ENCODE measurements at places on chromosomes 4 and X.

DNA sequence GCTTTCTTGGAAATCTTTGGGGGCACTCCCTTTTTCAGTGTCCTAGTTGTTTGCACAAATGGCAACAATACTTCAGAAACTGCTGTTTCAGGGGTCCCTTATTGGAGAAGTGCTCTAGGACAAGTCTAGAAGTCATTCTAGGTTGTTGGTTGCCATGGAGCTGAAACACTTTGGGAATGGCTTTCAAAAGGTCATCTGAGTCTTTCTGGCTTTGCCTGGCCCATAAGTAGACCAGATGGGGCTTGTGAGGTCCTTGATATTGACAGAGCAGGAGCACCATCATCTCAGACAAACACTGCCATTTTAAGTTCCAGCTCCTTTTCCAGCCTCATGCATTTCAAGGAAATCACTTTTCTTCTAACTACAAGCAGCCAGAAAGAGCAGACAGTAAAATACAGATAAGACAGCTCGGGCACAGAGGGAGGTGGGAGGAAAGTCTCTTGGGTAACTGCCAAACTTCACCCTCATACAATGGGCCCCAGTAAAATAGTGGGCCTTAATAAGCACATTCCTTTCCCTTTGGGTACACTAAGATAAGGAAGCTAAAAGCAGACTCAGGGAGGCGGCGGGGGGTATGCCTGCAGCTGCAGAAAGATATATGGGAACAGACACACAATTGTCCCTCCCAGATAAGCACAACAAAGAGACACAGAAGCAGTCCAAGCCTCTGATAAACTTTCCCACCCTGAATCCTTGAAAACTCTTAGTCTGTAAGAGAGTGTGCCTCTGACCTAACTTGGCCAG lies 8.5 kb upstream of the NXF3 start:
- no peak for DNase-seq

- DNase-seq, result no peak
Measured at GRCh38 chrX:10795721-10796120, 175.3 kb upstream of the MID1 start.

- DNase-seq, result no peak
Measured at GRCh38 chr4:25154594-25155265, 5.5 kb downstream of the SEPSECS start.

DNA sequence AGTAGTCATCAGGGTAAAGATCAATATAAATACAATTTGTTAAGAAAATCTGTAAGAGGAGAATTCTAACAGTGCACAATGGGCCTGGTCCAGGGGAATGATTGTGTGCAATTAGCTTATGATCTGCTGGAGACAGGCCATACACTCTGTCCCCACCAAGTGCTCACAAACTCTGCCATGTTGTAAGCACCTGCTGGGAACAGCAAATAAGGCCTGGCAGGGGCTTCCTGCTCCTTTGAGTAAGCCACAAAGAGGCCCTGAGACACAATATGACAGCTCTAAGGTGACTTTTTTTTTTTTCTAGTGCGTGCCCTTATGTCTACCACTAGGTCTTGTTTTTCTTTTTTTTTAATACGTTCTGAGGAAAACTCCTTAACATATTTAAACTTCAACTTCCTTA lies 866.3 kb upstream of the PCDH7 start:
- DNase-seq, result no peak

DNA sequence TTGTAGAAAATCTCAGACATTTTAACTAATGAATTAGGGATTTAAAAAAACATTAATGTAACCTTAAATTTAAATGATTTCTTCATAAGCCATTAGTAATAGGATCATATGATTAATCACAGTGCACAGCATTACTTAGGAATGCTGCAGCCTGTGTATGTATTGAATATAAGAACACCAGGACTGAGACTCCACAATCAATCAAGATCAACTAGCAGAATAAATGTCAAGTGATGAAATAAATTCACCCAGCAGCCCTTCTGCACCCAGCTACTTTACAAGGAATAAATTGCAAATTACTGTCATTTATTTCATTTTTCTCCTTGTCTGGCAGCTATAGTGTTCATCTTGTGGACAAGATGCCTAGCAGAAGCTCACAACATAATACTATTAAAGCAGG lies 46.5 kb downstream of the NEIL3 start:
- no peak for DNase-seq

DNA sequence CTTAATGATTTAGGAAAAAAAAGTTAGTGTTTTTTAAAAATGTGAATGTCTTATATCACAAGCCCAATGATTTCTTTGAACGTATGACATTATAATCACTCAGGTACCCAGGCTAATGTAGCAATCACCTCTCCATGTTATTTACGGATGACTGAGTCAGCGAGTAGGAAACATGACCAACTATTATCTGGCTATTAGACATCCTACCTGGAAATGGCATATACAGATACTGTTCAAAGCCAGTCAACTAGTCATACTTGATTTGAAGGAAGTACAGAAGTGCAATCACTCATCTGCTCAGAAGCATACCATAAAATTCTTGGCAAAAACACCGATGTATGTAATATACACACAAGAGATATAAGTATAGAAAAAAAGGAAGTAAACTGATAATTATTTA lies 732.5 kb downstream of the ARAP2 start:
- DNase-seq, result no peak

GRCh38 chr4:145183581-145183980 lies 3.2 kb upstream of the OTUD4 start:
- DNase-seq, result no peak

DNA sequence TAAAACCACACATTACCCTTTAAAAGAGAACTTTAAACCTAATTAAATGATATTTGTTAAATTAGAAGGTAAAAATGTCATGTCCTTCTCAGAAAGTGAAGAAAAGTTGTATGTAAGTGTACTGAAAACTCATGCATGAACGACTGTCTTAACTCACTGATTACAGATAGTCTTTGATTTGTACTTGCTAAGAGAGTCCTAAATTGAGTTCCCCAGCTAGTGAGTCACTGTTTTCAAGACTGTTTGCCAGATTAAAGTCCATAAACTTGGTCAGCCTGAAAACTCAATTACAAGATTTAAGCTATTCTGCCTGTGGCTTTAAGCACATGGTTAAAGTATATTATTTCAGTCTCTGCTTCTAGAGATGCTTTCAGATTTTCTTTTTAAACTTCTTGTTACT lies 124.9 kb upstream of the ZCCHC13 start:
- DNase-seq, result no peak

DNA sequence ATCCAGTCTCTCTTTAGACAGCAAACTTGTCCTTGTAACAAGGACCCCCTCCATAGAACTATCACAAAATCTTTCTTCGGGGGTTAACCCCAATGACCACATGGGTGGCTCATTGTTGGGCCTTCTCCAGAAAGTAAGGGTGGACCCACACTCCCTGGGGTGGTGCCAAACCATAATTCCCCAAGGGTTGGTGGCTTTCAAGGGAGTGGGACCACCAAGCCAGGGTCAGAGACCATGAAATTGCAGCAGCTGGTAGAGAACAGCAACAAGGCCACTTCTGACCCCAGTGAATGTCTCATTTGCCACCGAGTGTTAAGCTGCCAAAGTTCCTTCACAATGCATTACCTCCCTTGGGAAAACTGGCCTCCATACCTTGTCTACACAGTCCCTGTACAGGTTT lies 28.8 kb upstream of the ZDHHC9 start:
- DNase-seq, result no peak

GRCh38 chr4:19540859-19541540 lies 710.7 kb upstream of the SLIT2 start:
- DNase-seq, result no peak

DNA sequence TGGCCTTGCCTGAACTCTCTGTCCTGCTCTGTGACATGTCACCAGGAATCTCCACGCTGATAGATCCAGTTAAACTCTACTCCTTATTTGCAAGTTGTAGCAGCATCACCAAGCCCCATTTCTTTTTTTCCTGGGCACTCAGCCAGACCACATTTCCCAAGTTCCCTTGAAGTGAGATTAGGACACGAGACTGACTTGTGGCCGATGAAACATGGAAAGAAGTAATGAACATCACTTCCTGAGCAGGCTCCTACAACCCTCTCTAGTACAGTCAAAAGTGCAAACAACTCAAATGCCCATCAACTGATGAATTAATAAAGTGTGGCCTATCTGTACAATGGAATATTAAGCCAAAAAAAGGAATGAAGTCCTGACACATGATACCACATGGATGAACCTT lies 74.6 kb downstream of the MAP3K15 start:
- no peak for DNase-seq

- no peak for DNase-seq
Measured at GRCh38 chrX:55142206-55142918, 53.5 kb downstream of the PAGE2 start.

- no peak for DNase-seq
Measured at GRCh38 chrX:53494436-53494835, 60.3 kb upstream of the HSD17B10 start.

Data from frontal cortex (tissue), 4 donors.